ENCODE measurements at places on chromosomes 7 and 10.
A peak's percentile ranks its signal among the peaks of the same experiment; 100 is the strongest.

GRCh38 chr10:86685416-86685815 lies 17.1 kb downstream of the LDB3 start:
- no peak for DNase-seq

GRCh38 chr10:13039761-13040160 lies 38.2 kb upstream of the CCDC3 start:
- no peak for DNase-seq

- DNase-seq = no peak
These were observed 39.8 kb downstream of the WBP1L start for GRCh38 chr10:102783568-102783967.

GRCh38 chr7:92682903-92683539 lies 92.8 kb upstream of the FAM133B start:
- DNase-seq = no peak

- DNase-seq = peak; percentile 4
These were observed 166.7 kb upstream of the SH2B2 start for GRCh38 chr7:102119925-102120324.

- DNase-seq = no peak
These were observed 228.7 kb upstream of the FZD8 start for GRCh38 chr10:35870665-35871310.

- no peak for DNase-seq
These were observed 26.5 kb downstream of the NDUFB2 start for GRCh38 chr7:140723006-140723405.

GRCh38 chr7:132075515-132075914 lies 500.8 kb downstream of the PLXNA4 start:
- no peak for DNase-seq

DNA sequence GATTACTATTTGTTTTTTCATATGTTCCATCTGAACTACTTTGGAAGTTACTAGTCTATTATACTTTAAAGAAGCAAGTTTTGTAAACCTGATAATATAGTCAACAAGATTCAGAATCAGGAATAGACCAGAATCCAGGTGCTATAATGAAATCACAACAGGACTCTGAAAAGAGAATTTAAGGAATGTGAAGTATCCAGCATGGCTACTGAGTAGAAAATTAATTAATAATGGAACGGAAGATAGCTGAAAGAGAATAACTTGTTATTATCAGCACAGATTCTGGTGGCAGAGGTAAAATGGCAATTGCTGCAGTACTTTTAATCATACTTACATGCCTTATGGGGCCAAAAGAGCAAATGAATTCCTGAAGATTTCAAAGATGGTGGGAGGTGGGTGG lies 43.1 kb upstream of the CHCHD3 start:
- no peak for DNase-seq

Data from midbrain (tissue), 1 donor.